Stimulated activated memory B cell treated with anti-CD40 and anti-IgM and Interleukin-4, amounts not matched to agents 10 μg/mL and 1 μg/mL and 100 μg/mL, for 72 hours (primary cell): ENCODE measurements at places on chromosomes 16 and 17.

- ATAC-seq, result peak; percentile 9
Observed at GRCh38 chr17:38464723-38465390, 36.6 kb downstream of the ARHGAP23 start.

GRCh38 chr16:70430667-70431536, 8.0 kb downstream of the ST3GAL2 start:
- peak; percentile 89 for ATAC-seq

- no peak for ATAC-seq
Observed at GRCh38 chr16:21228361-21228872, 5.1 kb upstream of the ANKS4B start.

DNA sequence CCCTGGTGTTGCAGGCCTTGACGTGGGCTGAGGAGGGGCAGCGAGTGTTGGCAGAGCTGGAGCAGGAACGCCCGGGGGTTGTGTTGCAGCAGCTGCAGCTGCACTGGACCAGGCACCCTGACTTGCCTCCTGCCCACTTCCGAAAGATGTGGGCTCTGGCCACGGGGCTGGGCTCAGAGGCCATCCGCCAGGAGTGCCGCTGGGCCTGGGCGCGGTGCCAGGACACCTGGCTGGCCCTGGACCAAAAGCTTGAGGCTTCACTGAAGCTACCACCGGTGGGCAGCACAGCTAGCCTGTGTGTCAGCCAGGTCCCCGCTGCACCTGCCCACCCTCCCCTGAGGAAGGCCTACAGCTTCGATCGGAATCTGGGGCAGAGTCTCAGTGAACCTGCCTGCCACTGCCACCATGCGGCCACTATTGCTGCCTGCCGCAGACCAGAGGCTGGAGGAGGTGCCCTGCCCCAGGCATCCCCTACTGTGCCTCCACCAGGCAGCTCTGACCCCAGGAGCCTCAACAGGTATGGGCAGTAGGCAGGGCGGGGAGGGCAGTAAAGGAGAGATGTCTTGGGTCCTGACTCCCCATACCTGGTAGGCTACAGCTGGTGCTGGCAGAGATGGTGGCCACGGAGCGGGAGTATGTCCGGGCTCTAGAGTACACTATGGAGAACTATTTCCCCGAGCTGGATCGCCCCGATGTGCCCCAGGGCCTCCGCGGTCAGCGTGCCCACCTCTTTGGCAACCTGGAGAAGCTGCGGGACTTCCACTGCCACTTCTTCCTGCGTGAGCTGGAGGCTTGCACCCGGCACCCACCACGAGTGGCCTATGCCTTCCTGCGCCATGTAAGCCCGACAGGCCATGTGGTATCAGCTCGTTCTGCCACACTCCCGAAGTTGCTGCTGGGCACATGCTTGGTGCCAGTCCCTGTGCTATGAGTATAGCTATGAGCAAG, 5.6 kb downstream of the PLEKHG4 start:
- ATAC-seq, result peak; percentile 4

DNA sequence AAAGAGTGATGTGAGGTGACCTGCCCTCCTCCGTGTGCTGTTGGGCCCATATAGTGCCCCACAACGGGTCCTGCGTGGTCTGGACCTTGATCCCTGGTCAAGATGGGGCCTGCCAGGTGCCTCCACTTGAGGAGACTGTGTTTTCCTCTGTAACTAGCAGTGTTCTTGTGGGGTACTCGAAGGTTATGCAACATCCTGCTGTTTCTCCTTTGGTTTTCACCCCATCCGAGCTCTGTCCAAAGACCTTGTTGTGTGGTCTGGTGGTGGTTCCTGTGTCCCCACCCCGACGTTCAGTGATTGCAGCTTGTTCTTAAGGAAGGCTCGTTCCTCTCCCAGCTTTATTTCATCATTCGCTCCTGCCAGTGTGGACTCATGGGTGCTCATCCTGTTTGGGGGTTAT, 38.7 kb upstream of the ZNF750 start:
- no peak for ATAC-seq

- no peak for ATAC-seq
Observed at GRCh38 chr17:12719948-12720347, 54.3 kb downstream of the MYOCD start.

DNA sequence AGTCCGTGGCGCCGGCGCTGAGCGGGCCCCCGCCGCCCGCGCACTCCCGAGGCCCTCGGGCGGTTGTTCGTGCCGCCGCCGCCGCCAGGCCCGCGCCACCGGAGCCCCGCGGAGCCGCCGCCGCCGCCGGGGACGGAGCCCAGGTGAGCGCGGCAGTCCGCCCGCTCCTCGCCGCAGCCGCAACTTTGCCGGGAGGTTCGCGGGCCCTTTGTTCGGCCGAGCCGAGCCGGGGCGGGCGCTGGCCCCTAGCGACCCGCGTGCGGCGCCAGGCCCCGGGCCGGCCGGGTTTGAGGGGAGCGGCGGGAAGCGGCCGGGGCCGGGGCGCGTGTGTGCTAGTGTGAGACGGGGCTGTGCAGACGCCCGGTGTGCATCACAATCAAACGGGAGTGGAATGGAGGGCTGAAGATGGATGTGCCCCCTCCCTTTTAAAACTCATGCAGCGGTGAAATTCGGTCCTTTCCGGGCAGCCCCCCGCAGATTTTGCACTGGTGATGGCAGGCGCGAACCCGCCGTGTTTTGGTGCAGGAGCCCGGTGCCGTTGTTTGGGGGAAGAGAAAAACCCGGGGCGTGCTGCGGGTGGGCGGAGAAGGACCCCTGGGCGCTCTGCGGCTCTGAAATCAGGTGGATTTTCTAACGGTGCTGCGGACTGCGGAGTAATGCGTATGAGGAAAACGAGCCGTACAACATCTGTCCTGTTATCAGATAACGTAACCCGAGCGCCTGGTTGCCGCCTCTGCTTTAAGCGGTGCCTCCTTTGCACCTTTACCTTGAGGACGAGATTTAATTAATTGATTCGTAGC, 823 bp downstream of the TNRC6C start:
- no peak for ATAC-seq

- ATAC-seq, result no peak
Observed at GRCh38 chr17:17906418-17907215, 65.6 kb downstream of the TOM1L2 start.

- ATAC-seq, result no peak
Observed at GRCh38 chr16:30443631-30444030, 2.0 kb downstream of the SEPHS2 start.

DNA sequence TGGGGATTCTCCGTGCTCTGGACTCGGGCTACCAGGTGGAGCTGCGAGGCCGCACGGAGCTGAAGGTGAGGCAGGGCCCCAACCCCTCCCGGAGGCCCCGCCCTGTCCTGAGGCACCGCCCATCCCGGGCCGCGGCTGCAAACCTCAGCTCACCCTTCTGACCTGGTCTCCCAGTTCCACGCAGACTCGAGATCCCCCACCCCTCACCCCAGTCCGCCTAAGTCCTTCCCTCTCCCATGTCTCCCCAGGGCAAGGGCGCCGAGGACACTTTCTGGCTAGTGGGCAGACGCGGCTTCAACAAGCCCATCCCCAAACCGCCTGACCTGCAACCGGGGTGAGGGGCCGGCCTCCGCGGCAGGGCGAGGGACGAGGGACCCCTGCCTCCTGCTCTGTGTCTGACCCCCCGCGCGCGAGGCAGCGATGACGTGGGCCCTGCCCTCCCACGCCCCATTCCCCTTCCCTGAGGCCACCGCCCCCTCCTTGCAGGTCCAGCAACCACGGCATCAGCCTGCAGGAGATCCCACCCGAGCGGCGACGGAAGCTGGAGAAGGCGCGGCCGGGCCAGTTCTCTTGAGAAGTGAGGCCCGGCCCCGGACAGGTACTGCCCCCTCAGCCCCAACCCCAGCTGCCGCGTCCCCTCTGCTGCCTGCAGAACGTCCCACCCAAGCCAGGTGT, 13.7 kb downstream of the GUCY2D start:
- no peak for ATAC-seq

GRCh38 chr16:52227851-52228250, 319.1 kb downstream of the TOX3 start:
- no peak for ATAC-seq

DNA sequence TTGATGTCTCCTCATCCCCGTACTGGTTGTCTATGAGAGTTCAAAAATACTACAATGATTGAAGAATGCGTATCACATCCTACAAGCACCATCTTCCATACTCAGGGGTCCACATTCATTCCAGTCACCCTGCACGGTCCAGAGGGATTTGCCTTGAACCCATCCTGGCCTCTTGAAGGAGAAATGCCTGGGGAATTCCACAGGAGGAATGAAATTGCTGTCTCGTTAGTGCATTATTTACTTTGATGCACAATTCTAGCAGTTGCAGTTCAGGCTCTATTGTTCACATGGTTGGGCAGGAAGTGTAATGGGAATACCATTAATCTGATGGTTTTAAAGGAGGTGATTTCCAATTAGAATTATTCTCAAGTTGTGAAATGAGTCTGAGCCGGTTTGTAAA, 369.1 kb upstream of the XYLT1 start:
- no peak for ATAC-seq

GRCh38 chr17:73215447-73215846, 22.6 kb downstream of the COG1 start:
- ATAC-seq, result no peak
